Islet precursor cell (in vitro differentiated cells): ENCODE measurements at places on chromosomes 11 and 22.

DNA sequence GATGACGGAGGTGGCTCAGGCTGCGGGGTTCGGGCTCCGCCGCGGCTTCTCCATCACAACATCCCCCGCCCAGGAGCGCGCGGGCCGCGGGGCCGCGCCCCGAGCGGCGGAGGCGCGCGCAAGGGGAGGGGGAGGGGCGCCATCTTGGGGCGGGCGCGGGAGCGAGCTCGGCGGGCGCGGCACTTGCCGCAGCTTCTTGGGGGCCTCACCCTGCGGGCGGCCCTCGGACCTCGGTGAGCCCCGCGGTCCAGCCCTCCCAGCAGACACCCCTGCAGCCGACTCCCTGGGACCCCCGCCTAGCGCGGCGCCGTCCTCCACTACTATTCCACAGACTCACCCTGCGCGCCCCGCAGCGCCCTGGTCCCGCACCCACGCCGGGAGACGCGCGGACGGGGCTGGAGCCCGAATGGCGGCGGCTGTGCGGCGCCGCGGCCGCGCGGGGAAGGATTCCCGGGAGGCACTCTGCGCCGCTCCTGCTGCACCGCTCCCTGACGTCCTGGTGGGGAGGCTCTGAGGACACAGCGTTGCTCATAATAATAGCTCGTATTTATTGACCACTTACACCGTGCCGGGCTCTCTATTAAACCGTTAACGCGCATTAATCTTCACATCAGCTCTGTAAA, at the start of gene APBB1:
APBB1 (minus strand) TSS at position 86 of the 623 bp plus-strand sequence. CDS start 7,747 bp downstream, outside the sequence.
- DNase-seq: no peak

- DNase-seq: no peak
Measured at GRCh38 chr11:83523676-83524075, 237.5 kb upstream of the CCDC90B start.

GRCh38 chr11:108498046-108498815, at the start of gene POGLUT3:
Gene POGLUT3 (minus strand): TSS chr11:108498384. CDS start chr11:108498366, 18 bp downstream.
- DNase-seq: peak; percentile 89

- DNase-seq: no peak
Measured at GRCh38 chr11:555780-556661, 4.5 kb downstream of the LMNTD2 start.

- DNase-seq: no peak
Measured at GRCh38 chr11:116733043-116733755, 39.6 kb downstream of the BUD13 start.

GRCh38 chr11:7672276-7672959, 882 bp downstream of the CYB5R2 start:
- DNase-seq: no peak

GRCh38 chr11:46694072-46694471, 6.3 kb downstream of the ARHGAP1 start:
- DNase-seq: no peak

DNA sequence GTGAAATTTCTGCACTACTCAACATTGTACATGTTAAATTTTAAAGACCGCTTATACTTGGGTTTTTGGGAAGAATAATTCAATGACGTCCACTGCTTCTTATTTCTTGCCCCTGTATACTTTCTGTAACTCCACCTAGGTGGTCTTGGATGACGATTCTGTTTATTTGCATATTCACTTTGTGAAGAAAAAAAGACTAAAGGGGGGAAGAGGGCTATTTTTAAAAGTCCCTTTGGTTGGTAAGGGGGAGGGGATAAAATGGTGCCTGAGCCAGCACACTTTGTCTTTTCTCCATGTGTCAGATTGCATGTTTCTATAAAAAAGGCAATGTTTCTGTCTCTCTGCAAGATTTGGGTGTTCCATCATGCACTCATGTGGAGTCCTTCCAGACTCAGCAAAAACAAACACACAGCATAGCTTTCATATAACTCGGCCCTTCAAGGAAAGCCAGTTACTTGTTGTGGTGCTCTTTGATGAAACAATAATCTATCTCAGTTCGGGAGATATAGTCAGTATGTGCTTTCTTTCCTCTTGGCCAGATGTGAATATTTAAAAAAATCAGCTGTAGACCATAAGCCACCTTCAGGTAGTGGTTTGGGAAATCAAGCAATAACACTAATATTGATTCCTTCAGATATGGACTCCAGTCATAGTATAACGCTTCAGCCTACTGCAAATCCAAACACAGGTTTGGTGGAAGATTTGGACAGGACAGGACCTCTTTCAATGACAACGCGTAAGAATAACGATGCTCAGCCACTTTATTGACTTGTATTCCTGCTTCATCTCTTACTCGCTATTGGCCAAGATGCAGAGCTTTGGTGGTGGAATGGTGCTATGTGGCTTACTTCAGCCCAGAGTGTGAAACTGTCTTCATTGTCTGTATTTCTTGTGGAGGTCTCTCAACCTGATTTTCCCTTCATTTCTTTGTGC, 68.8 kb downstream of the CD44 start:
- DNase-seq: no peak
